ENCODE measurements at places on chromosomes 11 and 22.

DNA sequence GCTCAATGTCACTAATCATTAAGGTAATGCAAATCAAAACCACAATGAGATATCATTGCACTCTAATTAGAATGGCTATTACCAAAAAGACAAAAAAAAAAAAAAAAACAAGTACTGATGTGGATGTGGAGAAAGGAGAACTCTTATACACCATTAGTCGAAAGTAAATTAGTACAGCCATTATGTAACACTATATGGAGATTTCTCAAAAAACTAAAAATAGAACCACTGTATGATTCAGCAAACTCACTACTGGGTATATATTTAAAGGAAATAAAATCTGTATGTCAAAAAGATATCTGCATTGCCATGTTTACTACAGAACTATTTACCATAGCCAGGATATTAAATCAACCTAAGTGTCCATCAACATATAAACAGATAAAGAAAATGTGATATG lies 265.4 kb upstream of the ARHGAP20 start:
- DNase-seq = no peak

DNA sequence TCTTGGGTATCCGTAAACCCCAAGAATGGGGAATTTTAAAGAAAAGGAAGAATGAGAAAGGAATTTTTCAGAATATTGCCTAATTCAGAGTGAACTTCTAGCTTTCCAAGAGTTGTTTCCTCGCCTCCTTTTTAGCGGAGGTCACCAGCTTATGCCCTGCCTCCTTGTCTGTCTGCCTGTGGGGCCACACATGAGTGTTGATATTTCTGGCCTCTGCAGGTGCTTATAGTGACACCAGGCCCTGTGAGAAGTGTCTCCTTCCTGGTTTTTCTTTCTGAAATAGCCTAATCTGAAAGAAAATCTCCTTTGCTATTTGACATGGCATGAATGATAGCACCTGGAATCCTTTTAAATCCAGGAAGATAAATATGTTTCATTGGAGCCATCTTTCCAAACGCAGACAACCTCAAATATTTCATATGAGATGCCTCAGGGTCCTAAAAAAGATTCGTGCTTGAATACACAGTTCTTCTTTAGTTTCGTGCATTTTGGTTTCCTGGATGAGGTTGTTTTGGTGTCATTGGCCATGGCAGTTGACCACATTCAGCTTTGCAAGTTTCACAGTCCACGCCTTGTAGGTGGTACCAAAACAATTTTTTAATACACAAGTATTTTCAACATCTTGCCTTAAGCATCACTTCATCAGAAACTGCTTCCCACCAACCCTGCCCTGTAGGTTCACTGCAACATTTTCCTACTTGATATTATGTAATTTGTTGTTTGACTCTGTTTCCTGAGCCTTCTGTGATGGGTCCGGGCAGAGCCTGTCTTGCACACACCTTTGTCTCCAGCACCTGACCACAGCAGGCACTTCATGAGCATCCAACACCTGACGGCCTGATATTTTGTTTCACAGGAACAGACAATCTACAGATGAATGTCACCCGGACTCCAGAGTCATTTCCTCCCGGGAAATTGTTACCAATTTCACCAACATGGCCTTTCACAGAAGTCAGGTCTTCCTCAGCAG lies 159.4 kb downstream of the C11orf91 start:
- DNase-seq = no peak

- no peak for DNase-seq
These were observed 3.3 kb downstream of the TCN2 start for GRCh38 chr22:30610299-30610698.

DNA sequence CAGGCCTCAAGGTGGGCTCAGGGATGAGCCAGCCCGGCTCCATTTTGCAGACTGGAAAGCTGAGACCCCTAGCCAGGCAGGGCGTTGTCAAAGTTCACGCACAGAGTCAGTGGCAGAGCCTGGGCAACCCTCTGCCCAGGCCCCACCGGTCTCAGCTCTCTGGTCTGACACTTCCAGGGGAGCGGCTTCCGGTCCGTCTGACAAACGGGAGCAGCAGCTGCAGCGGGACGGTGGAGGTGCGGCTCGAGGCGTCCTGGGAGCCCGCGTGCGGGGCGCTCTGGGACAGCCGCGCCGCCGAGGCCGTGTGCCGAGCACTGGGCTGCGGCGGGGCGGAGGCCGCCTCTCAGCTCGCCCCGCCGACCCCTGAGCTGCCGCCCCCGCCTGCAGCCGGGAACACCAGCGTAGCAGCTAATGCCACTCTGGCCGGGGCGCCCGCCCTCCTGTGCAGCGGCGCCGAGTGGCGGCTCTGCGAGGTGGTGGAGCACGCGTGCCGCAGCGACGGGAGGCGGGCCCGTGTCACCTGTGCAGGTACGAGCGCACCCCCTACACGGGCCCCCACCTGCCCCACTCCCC lies 36.0 kb downstream of the CD6 start:
- DNase-seq = peak; percentile 30

DNA sequence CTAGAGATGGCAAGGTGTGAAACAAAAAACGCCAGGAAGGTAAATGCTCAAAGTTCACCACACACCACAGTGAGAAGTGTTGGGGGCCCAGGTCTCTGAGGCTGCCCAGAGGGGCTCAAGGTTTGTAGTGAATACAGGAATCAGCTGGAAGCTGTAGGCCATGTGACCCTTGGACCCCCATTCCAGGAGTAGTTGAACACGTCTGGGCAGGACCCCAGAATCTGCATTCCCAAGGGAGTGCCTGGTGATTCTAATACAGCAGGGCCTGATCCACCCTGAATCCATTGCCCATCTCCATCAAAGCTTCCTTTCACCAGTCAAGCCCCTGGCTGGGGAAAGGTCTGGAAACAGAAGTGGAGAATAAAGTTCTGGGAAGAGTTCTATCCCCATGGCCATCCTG lies 70.8 kb upstream of the B3GAT1 start:
- DNase-seq = no peak

- DNase-seq = peak; percentile 70
These were observed 15.5 kb downstream of the APOL3 start for GRCh38 chr22:36144886-36145541.

DNA sequence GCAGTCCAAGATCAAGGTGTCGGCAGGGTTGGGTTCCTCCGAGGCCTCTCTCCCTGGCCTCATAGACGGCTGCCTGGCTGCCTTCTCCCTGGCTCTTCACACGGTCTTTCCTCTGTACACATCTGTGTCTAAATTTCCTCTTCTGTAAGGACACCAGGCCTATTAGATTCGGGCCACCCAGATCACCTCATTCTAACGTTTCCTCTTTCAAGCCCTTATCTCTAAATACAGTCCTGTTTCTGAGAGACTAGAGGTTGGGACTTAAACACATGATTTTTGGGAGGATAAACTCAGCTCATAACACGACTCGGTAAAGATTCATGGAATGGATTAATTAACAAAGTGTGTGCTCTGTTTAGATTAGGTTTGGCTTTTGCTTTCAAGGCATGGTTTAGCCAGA lies 136.0 kb upstream of the SORL1-AS1 start:
- no peak for DNase-seq

DNA sequence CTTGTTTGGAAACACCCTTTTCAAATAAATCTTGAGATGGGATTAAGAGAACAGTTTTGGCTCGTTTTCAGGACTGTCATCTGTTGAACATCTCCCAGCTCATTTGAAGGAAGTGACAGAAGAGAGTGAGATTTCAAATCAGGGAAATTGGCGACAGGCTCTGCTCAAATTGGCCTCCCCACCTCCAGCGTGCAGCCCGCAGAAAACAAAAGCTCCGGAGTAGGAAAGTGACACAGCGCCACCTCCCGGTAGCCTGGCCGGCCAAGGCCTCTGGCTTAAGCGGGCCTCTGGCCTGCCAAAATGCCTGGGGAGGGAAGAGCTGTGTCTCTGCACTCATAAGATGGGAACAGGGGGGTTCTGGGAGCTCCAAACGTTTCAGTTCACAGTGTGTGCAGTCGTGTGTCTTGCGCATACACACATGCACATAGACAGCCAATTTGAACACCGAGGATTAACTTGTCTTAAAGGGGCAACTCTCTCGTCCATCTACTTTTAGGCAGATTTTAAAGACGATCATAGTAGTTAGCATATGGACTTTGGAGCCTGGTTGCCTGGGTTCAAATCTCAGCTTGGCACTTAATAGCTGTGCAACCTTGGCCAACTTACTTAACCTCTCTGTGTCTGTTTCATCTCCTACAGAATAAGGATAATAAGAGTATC lies 132.7 kb upstream of the RCN1 start:
- peak; percentile 62 for DNase-seq

- no peak for DNase-seq
These were observed 163.1 kb downstream of the PKNOX2 start for GRCh38 chr11:125327518-125328224.

GRCh38 chr11:87417951-87418350 lies 380.2 kb downstream of the TMEM135 start:
- no peak for DNase-seq

- no peak for DNase-seq
These were observed 253.1 kb downstream of the FAT3 start for GRCh38 chr11:92477686-92478085.

- DNase-seq = no peak
These were observed 6.8 kb downstream of the LIF start for GRCh38 chr22:30239488-30240405.

GRCh38 chr11:119121811-119122124 lies 388 bp downstream of the HINFP start:
- DNase-seq = no peak

DNA sequence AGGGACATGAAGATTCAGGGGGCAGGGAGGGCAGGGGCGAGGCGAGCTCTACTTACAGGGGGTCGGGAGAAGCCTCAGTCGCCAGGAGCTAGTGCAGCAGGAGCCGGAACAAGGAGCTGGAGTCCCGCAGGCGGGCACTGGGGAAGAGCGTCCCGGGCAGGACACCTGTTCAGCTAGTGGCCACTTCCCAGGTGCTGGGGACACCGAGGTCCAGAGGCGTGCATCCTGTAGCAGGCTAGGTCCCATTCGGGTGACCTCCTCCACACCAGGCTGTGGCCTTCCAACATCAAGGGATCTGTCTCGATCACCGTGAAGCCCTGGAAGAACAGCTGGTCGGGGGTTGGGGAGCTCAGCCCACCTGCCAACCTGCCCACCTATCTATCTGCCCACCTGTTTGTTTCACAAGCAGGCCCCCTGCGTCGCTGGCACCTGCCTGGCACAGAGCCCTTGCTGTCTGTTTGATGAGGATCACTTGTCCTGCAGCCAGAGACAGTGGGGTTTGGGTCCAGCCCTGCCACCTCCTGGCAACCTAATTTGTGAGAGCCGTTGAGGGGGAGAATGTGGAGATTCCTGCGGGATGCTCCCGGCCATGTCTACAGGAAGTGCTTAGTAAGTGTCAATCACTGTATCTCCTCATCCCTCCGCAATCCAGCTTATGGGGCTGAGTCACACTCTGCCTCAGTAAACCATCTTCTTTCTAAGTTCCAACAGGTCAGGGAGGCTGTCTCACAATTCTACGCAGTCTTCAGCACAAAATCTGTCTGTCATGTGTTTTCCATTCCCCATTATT lies 940.9 kb downstream of the BRD1 start:
- DNase-seq = no peak

DNA sequence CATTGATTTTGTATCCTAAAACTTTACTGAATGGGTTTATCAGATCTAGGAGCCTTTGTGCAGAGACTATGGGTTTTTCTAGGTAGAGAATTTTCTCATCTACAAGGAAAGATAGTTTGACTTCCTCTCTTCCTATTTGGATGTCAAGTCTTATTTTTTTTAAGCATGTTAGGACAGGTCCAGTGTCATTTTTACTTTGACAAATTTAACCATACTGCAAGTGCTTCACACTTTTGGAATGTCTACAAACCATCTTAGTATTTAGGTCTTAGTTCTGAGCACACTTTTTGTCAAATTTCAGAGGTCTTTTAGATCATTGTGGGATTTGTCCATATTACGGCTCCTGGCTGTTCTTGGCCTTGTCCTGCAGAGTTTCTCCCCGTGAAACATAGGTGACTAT lies 715.2 kb upstream of the RAG2 start:
- no peak for DNase-seq

GRCh38 chr11:1232021-1232882 lies 9.4 kb downstream of the MUC5B start:
- DNase-seq = no peak

GRCh38 chr22:24550028-24550901 lies 4.7 kb downstream of the GUCD1 start:
- DNase-seq = no peak

GRCh38 chr11:62905927-62906531 lies 15.1 kb downstream of the CHRM1 start:
- DNase-seq = peak; percentile 86

GRCh38 chr11:64355078-64355940 lies 3.7 kb upstream of the RPS6KA4 start:
- DNase-seq = peak; percentile 82

DNA sequence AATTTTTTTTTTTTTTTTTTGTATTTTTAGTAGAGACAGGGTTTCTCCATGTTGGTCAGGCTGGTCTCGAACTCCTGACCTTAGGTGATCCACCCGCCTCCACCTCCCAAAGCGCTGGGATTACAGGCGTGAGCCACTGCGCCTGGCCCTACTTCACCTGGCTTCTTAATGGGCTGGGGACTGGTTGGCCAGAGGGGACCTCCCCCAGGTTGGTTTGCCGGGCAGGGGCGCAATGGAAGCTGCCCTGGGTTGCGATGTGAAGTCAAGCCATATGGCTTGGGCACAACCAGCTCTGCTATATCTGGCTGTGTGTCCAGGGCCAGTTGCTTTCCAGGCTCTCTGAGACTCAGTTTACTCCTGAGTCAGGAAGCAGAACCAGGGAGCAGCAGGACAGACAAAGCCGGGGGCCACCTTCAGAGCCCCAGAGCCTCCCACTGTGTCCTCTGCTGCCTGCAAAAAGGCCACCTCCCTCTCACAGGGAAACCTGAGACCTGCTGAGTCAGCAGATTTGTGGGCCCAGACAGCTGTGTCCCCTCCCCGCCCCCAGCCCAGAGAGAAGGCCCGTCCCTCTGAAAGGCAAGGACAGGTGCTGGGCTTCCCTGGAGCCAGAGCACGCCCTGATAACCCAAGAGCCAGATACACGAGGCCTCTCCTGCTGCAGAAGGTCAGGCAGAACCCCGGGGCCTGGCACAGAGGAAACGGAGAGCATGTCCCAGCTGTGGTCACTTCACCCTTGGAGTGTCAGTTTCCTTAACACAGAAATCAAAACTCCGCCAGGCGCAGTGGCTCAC lies 29.2 kb upstream of the DAGLA start:
- DNase-seq = no peak

GRCh38 chr22:24169439-24170058 lies 11.7 kb upstream of the SUSD2 start:
- no peak for DNase-seq

- no peak for DNase-seq
These were observed 32.6 kb downstream of the WNT11 start for GRCh38 chr11:76173663-76174062.

- no peak for DNase-seq
These were observed 19.4 kb upstream of the SNX32 start for GRCh38 chr11:65814131-65814985.

GRCh38 chr11:125902927-125903710 lies at the start of gene PUS3:
TSS of gene PUS3 (minus strand) at chr11:125903206. CDS start at chr11:125896284, 6,922 bp downstream.
- peak; percentile 94 for DNase-seq

- DNase-seq = no peak
These were observed 26.9 kb upstream of the CBX7 start for GRCh38 chr22:39179401-39179827.

- DNase-seq = no peak
These were observed 45.5 kb downstream of the PIWIL3 start for GRCh38 chr22:24728790-24729637.

All from thyroid gland (tissue), 4 donors.